ENCODE measurements at places on chromosomes 1 and 21.

- no peak for DNase-seq
These were observed 625.8 kb upstream of the ADGRL2 start for GRCh38 chr1:81174811-81175476.

- DNase-seq, result no peak
These were observed 54.7 kb downstream of the OLFML3 start for GRCh38 chr1:114033961-114034360.

- DNase-seq, result no peak
These were observed 588.1 kb downstream of the DPYD start for GRCh38 chr1:97332716-97333115.

DNA sequence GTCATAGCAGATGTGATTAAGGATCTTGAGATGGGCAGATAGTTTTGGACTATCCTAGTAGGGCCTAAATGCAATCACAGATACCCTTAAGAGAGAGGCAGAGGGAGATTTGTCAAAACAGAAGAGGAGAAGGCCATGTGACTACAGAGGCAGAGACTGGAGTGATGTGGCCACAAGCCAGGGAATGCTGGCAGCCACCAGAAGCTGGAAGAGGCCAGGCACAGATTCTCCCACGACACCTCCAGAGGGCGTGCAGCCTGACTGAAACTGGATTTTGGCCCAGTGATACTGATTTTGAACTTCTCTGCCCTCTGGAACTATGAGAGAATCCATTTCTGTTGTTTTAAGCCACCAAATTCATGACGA, 52.1 kb upstream of the EPS8L3 start:
- DNase-seq, result no peak

GRCh38 chr21:33201956-33202355, 27.8 kb upstream of the IFNAR2 start:
- no peak for DNase-seq

DNA sequence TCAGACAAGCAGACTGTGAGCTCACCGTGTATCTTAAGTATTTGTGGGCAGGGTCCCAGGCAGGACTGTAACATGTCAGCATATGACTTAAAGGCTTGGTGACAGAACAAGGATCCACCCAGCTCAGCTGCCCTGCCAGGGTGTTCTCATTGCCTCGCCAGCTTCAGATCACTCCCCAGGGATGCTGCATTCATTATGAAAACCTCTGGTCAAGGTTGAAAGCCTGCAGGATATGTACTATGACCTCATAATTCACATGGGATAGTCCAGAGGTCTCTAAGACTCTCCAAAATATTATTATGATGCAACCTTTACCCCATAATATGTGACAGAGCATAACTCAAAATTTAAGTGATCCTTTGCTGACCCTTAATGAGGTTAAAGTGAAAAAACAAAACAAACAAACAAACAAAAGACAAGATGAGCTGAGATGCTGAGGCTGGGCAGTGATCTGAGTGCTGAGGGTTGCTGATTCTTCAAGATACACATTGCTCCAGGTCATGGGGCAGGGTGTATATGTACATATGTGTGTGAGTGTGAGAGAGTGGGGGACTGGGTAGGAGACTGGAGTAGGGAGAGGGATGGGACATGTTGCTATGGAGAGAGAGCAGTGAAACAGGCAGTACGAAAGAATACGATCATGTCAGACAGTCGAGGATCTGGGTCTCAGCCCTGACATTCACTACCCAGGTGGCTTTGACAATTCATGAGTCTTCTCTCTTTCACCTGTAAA, 98.8 kb upstream of the DUSP10 start:
- no peak for DNase-seq

- DNase-seq, result peak; percentile 3
These were observed 398.3 kb downstream of the KCNT2 start for GRCh38 chr1:196209983-196210382.

GRCh38 chr1:101588677-101589076, 351.9 kb downstream of the S1PR1 start:
- no peak for DNase-seq

DNA sequence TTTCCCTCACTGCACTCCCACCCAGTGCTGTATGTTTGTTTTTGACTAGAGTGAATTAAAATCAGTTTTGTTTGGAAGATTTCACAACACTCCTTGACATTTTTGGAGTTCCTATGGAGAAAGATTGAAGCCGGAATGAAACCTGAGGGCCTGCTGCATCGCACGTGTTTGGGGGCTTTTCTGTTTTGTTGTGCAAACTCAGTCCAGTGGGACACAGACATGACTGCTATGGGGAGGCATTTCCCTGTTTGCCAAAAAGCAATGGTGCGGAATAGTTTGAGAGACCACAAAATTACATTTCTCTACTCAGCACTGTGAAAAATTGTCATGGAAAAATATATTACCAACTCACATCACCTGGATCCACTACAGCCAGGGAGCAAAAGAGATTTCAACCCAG, 43.8 kb upstream of the KCNE2 start:
- DNase-seq, result no peak

GRCh38 chr1:75708910-75709309, 15.6 kb upstream of the ACADM start:
- DNase-seq, result no peak

DNA sequence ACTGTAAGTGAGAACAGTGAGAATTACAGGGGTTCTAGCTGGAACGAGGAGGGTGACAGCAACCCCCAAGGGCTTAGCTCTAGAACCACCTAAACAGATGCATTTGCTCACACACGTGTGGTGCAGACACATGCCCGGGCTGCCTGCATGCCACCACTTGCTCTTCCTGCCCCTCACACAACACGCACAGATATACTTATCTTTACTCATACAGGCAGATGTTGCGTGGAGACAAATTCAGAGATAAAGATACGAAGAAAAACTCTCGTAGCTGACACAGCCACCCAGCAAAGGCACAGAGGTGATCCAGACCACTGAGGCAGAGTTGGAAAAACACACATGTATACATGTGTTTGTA, 13.5 kb downstream of the VANGL1 start:
- DNase-seq, result no peak

Data from hindlimb muscle (tissue), 1 donor.